NCI-H2029 treated with DMSO at 0.1 percent for 48 hours (cell line): ENCODE measurements at places on chromosomes 5 and 9.

GRCh38 chr9:77714077-77714549, 66.0 kb upstream of the GNA14 start:
- DNase-seq = no peak

GRCh38 chr5:82912462-82912861, 164.7 kb downstream of the TMEM167A start:
- no peak for DNase-seq

DNA sequence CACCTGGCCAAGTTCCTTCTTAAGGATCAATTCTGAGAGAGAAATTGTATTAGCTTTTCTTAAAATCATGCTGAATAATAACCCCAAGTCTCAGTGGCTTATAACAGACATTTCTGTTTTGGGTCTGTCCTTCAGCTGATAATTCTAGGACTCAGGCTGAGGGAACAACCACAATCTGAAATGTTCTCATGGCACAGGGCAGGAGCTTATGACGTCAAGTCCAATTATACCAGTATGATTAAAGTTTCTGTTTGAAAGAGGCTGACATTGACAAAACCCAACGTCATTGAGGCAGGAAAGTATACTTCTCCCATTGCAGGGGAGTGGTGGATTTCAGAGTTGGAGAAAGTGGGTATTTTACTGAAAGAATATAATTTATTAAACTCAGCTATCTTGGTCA, 21.8 kb downstream of the CENPH start:
- DNase-seq = no peak

GRCh38 chr5:1405121-1405520, 40.1 kb downstream of the SLC6A3 start:
- no peak for DNase-seq

DNA sequence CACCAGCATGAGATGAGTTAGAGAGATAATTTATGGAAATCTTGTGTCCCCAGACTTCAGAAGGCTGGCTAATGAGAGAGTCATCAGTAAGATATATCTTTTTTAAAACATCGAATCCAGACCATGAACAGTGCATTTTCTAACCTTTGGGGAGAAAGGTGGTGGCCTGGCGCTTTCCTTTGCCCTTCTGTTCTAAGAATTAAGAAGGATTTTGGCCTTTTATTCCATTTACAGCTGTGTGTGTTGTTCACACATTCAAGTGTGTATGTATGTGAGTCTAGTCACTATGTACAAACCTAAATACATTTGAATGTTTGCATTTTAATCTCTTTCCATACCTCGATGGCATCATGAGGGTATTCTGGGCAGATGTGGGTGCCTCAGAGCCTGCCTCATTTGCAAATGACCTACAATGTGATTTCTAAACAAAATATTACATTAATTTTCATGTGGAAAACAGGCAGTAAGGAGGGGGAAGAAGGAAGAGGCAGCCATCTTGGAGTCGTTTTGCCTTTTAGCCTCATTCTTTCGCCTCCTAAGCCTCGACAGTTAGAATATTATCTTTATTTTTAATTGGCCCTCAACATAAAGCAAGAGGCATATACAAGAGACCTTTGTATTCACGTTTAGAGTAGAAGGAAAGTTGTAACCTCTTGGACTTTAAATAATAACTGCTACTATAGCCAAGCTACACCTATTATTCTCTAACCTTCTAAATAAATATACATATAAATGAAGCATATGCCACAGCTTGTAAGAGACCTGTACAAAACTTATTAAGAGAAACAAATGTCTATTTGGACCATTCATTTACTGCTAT, 125.3 kb upstream of the TMEM161B start:
- DNase-seq = no peak

DNA sequence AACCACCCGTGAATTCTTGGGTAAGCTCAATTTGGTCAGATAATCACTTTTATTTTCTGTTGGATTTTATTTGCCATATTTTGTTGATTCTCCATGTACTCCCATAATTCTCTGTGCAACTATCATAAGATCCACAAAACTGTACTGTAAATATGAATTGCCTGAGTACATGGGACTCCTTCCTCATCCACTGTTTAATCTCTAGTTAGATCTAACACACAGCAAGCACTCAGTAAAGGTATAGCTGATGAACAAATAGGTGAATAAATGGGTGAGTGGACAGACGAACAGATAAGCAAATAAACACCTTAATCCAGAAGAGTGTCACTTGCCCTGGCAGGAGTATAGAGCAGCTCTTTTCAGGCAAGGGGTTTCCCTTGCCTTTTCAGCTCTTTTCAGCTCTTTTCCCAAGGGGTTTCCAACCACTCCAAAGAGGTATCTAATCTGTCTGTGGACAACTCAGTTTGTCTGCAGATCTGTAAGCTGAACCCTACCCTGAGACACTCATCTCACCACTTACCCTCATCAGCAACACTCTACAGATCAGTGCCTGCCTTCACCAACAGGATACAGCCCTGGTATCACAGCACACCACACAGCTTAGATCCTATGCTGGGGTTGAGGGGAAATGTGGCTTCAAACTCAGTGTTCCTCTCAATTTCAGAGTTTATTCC, 51.2 kb downstream of the SIL1 start:
- DNase-seq = peak; percentile 91

GRCh38 chr5:118314931-118315330, 673.4 kb downstream of the DTWD2 start:
- no peak for DNase-seq

- no peak for DNase-seq
Observed at GRCh38 chr9:12973710-12974109, 198.9 kb downstream of the LURAP1L start.

- no peak for DNase-seq
Observed at GRCh38 chr5:171562822-171563221, 143.4 kb downstream of the FGF18 start.

GRCh38 chr5:34042321-34042720, 692 bp downstream of the C1QTNF3 start:
- no peak for DNase-seq

- DNase-seq = no peak
Observed at GRCh38 chr5:91418158-91418557, 35.0 kb upstream of the ARRDC3 start.

GRCh38 chr5:135502836-135503520, 32.8 kb downstream of the NEUROG1 start:
- DNase-seq = no peak

- DNase-seq = no peak
Observed at GRCh38 chr9:83965350-83966208, 14.4 kb downstream of the HNRNPK start.

GRCh38 chr9:21969951-21970799, 24.0 kb downstream of the CDKN2A start:
- DNase-seq = no peak

DNA sequence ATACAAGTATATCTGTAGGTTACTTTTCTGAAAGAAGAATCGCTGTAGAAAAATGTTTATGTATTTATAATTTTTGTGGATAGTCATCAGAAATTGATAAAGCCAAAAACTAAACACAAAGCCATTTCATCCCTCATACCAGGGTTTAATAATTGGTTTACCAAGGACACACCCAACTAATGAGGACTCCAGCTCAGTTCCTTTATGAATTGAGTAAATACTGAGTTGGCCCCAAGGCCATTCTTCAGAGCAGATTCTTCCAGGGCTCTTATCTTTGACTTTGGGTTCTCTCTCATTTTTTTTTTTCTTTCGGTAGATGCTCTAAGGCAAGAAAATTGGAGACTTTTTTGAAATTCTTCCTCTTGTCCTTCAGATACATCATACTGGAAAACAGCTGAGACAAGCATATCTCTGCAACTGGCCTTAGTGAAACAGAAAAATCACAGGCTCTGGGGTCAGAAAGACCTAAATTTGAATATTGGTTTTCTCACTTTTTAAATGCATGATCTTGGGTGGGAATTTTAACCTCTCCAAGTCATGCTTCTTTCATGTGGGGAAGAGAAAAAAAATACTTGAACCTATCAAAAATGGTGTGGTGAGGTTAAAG, 401.8 kb downstream of the ARHGEF28 start:
- DNase-seq = no peak

DNA sequence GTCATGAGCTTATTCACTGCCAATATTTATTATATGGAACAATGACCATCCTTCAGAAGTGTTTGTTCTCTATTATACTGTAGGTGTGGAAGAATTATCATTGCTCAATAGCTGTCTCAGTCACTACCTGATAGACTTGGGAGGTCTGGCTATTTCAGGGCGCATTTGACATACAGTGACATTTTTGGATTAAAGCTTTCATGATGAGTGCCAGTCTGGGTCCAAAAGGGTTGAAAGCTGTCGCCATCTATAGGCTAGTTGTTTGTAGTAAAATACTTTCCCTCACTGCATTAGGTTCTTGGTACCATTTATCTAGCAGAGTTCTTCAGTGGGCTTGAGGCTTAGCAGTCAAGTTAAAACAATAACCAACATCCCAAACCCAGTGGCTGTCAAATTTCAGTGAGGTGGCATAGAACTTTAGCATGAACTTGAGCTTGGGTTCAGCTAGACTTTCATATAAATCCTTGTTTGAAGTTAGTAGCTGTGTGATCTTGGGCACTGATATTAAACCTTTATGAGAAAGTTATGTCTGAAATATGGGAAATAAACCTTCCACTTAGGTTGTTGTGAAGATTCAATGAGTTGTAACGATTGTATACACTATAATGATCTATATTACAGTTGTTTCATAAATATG, 110.5 kb upstream of the CDKN2B start:
- DNase-seq = no peak

GRCh38 chr5:4185127-4185526, 589.5 kb downstream of the IRX1 start:
- no peak for DNase-seq

DNA sequence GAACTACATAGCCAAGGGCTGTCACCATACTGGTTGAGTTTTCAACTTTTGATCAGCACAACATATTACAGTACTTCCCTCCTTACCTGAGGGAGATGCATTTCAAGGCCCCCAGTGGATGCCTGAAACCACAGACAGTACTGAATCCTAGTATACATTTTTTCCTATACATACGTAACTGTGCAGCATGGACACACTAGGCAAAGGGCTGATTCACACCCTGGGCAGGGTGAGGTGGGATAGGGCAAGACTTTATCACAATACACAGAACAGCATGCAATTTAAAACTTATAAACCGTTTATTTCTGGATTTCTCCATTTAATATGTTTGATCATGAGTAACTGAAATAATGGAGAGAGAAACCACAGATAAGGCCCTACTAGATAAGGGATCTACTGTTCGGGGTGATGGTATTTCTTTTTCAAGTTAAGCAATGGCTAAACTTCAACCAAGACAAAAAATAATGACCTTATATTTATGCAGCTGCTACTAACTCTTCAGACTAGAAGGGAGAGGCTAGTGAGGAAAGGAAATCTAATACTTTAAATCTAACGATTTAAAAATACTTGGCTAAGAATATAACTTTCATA, 186.9 kb upstream of the GNA14 start:
- no peak for DNase-seq

- DNase-seq = no peak
Observed at GRCh38 chr5:173786286-173787187, 101.6 kb upstream of the CPEB4 start.

DNA sequence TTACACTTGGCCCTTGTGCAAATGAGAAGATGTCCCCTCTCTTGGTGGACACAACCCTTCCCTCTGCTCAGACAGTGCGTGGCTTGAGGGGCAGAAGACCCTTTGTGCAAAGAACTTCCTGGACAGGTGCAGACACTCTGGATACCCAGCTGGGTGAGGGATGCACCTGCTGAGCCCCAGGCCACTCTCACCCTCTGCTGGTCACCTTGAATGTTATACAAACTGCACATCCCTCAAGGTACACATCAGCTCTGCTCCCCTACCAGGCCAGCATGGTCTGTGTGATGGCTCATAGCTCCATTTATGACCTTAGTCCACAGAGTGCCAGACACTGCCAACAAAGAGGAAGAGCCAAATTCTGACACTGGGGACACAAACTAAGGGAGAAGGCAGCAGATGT, 3.1 kb upstream of the DIRAS2 start:
- no peak for DNase-seq

GRCh38 chr9:35552837-35553236, 52.2 kb upstream of the TESK1 start:
- no peak for DNase-seq

- DNase-seq = no peak
Observed at GRCh38 chr9:34996905-34997279, 7.3 kb downstream of the DNAJB5 start.

- DNase-seq = no peak
Observed at GRCh38 chr5:31049936-31050704, 143.4 kb upstream of the CDH6 start.

GRCh38 chr5:6961837-6962635, 248.8 kb downstream of the TENT4A start:
- DNase-seq = no peak

DNA sequence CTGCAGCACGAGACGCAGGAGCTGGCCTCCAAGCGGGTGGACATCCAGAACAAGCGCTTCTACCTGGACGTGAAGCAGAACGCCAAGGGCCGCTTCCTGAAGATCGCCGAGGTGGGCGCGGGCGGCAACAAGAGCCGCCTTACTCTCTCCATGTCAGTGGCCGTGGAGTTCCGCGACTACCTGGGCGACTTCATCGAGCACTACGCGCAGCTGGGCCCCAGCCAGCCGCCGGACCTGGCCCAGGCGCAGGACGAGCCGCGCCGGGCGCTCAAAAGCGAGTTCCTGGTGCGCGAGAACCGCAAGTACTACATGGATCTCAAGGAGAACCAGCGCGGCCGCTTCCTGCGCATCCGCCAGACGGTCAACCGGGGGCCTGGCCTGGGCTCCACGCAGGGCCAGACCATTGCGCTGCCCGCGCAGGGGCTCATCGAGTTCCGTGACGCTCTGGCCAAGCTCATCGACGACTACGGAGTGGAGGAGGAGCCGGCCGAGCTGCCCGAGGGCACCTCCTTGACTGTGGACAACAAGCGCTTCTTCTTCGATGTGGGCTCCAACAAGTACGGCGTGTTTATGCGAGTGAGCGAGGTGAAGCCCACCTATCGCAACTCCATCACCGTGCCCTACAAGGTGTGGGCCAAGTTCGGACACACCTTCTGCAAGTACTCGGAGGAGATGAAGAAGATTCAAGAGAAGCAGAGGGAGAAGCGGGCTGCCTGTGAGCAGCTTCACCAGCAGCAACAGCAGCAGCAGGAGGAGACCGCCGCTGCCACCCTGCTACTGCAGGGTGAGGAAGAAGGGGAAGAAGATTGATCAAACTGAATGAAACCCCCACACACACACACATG, 654 bp downstream of the PURA start:
- DNase-seq = peak; percentile 37

DNA sequence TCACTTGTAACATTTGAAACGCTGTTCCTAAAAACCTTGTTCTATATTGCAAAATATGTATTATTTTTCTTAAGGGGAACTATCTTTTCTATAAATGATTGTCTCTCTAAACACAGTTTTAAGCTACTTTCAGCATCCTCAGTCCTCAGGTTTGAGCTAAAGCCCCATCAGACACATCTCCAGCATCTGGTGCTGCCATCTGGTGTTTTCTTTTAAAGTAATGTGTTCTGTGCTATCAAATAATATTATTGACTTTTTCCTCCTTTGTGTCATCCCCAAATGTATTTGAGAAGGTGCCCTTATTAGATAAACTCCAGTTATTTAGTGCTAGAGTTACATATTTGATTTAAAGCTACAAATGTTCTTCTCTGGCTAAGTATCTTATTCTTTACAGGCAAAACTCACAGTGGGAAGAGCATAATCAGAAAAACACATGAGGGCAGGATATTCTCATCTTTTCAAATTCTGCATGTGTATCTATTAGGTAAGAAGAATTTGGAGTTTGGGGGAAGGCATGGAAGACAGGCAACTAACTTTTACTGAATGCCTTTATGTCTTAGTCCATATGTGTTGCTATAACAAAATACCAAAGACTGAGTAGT, 27.5 kb downstream of the ZNF474 start:
- DNase-seq = no peak
